ENCODE measurements at places on chromosomes 3 and 15.

GRCh38 chr3:113660458-113660857 is 36.0 kb downstream of the USF3 start:
- peak; percentile 47 for DNase-seq

GRCh38 chr3:136281966-136282520 is 31.9 kb downstream of the PCCB start:
- DNase-seq = no peak

DNA sequence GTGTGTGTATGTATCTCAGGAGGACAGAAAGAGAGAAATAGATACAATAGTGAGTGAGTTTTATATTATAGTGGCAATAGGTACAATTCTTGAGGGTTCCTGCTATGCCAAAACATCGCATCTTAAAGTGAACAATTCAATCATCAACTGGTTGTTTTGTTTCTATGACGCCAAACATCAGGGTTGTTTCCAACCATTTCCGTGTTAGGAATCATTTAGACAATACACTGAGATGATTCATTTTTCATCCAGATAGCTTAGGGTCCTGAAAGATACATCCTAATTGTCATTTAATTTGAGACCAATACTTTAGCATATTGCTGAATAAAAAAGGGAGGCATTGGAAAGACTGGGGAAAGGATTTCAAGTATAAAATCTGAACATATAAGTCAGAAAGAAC is 472.2 kb downstream of the MCTP2 start:
- DNase-seq = no peak

GRCh38 chr15:60590935-60591495 is 112.1 kb upstream of the ICE2 start:
- peak; percentile 67 for DNase-seq

GRCh38 chr15:59140422-59141226 is 35.7 kb downstream of the CCNB2 start:
- peak; percentile 24 for DNase-seq

- no peak for DNase-seq
These were observed 241.8 kb downstream of the ADAMTS17 start for GRCh38 chr15:100099976-100100375.

- no peak for DNase-seq
These were observed 74.4 kb upstream of the MFGE8 start for GRCh38 chr15:88987591-88987933.

GRCh38 chr3:140972833-140973232 is 31.2 kb downstream of the SLC25A36 start:
- no peak for DNase-seq

DNA sequence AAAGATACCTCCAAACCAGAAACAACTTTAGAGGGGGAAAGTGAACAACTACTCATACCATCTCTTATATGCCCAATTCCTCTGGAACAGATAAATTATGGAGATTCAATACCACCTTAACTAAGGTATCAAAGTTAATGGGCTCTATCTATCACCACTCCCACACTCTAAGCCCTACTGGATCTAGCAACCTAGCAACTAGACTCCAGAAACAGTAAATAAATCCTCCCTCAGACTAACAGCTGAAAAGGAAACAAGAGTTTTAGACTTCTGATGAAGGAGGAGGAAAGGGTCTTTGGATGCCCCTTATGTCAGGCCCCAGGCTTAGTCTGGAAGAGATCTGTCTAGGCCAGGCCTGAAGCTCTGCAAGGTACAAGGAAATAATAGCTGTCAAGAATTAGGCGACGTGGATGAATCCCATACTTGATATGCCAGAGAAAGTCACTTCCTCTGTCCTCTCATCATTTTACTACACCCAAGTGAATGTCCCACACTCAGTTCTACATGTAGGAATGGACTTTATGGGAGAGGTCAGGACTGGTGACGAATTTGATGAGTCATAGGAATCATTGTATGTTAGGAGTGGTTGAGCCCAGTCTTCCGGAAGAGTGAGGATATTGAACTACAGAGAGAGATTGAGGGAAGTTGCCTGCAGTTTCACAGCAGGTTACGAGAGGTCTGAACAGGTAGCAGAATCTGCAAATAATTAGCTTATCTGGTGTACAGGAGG is 113.8 kb downstream of the AKAP13 start:
- DNase-seq = no peak

- DNase-seq = peak; percentile 32
These were observed 10.5 kb downstream of the ISG20 start for GRCh38 chr15:88649286-88649733.

DNA sequence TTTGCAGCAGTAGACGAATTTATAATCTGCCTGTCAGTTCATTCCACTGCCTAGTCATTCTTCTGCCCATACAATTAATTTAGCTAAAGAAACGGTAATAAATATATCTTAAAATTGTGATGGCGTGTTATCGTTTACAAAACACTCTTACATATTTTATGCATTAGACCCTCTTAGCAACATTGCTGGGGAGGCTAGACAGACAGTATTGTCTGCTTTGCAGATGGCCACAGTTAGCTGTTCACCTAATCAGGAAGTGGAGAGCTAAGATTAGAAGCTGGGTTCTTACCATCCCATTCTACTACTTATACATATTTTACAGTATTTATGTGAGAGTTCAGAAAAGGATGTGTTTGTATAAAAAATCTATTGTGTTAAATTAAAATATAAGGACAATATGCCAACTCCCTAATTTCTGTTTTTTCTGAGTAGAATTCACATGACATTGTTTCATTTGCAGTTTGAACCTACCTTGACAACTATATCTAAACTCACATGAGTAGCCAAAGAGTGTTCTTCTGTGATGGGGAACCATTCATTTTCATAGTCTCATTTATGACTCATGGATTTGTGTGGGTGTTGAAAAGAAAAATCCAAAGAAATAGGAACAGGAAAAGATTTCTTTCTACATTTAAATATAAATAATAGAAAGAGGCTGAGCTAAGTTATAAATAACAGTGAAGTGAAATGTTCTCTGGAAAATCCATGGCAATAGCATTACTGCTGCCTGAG is 41.7 kb upstream of the C3orf80 start:
- no peak for DNase-seq

DNA sequence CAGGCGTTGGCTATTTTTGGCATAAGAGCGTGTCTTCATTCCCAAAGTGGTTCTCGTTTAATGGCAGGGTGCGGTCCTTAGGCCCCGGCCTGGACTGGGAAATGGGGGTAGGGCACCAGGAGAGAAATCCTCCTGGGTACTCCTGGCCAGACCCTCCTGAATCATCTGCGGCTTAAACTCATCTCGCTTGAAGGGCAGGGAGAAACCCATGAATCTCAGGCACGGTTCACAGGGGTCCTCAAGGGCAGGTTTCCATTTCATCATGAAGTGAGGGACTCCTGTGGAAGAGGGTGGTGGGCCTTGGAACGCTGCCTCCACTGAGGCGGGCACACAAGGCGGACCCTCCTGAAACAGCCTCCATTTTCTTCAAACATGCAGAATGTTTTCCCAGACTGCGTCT is 48.4 kb downstream of the KLF13 start:
- no peak for DNase-seq

DNA sequence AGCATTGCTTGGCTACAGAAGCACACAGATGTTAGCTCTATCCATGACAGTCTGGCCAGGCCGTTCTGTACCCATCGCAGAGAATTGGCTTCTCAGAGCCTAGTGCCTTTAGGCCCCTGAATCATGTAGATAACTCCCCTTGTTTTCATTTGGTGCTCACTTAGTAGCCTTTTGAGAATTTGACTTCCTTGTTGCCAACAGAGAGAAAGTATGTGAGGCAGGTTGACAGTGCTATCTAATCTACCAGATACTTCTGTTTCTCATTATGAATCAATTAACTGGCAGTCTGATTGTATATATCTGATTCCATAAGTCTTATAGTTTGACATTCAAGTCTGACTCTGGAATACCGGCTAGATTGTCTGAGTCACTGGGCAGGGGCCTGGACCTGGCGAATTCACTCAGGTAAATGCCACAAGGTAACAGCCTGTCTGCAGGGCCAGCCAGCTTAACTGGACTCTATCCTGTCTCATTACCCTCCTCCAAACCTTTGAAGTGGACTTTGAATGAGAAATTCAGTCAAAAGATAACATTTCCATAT is 160.2 kb downstream of the GHSR start:
- no peak for DNase-seq

- no peak for DNase-seq
These were observed 22.6 kb downstream of the TGFBR2 start for GRCh38 chr3:30628901-30629590.

DNA sequence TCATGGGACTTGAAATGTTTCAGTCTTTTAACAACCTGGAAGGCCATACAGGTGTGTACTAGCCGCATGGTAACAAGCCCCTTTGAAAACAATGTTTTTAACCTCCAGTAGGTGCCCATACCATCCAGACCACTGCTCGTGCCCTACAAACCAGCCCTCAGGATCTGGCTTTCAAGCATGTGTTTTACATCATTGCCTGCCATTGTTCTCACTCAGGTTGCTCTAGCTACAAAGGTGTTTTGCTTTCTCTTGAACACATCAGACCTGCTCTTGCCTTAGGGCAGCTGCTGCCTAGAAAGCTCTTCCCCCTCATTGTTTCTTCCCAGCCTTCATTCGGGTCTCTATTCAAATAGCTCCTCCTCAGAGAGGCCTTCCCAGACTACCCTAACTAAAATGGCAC is 32.3 kb upstream of the MAP3K13 start:
- no peak for DNase-seq

GRCh38 chr15:45903283-45903682 is 268.5 kb downstream of the SQOR start:
- no peak for DNase-seq

DNA sequence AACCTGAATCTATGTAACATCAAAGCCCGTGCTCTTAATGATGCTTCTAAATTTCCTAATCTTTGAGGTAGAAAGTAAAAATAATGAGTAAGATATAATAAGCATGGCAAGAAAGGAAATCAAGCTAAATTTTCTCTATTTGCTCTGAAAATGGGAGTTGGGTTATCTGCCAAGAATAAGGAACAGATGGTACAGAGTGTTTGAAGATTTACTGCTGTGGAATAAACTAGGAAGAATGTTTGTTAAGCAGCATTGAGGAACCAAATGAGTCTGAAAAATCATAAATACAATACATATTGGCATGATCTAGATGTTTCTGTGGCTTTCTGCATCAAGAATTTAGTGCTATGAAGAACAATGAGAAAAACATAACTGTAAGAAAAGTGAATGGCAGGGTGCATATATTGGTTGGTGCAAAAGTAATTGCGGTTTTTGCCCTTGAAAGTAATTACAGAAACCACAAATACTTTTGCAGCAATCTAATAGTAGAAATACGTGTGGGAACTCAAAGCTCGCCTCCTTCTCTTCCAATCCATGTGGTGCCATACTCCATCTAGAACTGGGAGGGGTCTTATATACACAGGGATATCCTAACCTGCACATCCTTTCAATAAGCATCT is 87.6 kb downstream of the SUCNR1 start:
- DNase-seq = no peak

- DNase-seq = no peak
These were observed 58.3 kb upstream of the SLC6A11 start for GRCh38 chr3:10757821-10758130.

- DNase-seq = no peak
These were observed 78.0 kb downstream of the TGFBR2 start for GRCh38 chr3:30684356-30684755.

- peak; percentile 44 for DNase-seq
These were observed 99.0 kb upstream of the LIPC start for GRCh38 chr15:58332676-58333400.

DNA sequence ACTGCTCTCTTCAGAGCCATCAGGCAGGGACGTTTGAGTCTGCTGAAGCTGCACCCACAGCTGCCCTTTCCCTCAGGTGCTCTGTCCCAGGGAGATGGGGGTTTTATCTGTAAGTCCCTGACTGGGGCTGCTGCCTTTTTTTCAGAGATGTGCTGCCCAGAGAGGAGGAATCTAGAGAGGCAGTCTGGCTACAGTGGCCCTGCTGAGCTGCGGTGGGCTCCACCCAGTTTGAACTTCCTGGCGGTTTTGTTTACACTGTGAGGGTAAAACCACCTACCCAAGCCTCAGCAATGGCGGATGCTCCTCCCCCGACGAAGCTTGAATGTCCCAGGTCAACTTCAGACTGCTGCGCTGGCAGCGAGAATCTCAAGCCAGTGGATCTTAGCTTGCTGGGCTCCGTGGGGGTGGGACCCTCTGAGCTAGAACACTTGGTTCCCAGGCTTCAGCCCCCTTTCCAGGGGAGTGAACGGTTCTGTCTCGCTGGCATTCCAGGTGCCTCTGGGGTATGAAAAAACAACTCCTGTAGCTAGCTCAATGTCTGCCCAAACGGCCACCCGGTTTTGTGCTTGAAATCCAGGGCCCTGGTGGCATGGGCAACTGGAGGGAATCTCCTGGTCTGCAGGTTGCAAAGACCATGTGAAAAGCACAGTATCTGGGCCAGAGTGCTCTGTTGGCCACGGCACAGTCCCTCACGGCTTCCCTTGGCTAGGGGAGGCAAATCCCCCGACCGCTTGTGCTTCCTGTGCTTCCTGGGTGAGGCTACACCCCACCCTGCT is 21.1 kb upstream of the ST6GAL1 start:
- peak; percentile 79 for DNase-seq

DNA sequence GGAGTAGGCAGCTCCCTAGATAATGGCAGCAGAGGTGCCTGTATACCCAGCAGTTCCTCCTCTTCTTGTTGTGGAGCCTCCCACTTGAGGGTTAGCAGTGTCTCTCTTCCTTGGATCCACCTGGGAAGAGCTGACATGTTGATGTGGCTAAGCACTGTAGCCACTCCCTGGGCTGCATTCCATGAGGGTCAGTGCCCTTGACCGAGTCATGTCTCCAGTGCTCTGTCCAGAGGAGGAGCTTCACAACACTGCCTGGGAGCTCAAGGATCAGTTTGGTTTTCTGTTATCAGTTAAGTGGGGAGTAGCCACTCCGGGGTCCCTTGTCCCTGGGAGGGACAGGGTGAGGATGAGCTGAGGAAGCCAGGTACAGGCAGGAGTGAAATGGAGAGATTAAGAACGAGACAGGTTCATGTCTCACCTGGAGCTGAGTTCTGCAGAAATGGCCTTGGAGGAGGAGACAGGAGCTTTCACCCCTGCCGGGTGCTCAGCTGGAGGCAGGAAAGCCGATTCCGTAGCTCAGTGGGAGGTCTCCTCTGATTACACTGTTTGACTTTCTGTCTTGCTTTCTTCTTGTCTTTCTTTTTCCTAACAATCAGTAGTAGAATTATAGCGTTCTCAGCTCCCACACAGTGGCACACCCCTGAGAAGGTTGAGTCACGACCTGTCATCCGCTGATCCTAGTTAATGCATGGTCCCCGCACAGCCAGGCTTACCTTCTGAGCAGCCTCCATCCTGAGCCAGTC is 57.9 kb upstream of the SEC22A start:
- DNase-seq = no peak

- DNase-seq = peak; percentile 81
These were observed 315.1 kb upstream of the CBLB start for GRCh38 chr3:106183762-106184391.

Measured in GM12865 (cell line).